ENCODE measurements at places on chromosomes 16 and 17.

GRCh38 chr16:85988723-85989313, 89.9 kb downstream of the IRF8 start:
- H3K27me3 ChIP-seq, result peaks cover 62% of the 10 kb centered on the region
- no peaks in the 10 kb centered on the region for H3K4me1 ChIP-seq
- H3K27ac ChIP-seq, result no peak overlapping the region
- DNase-seq, result no peak

DNA sequence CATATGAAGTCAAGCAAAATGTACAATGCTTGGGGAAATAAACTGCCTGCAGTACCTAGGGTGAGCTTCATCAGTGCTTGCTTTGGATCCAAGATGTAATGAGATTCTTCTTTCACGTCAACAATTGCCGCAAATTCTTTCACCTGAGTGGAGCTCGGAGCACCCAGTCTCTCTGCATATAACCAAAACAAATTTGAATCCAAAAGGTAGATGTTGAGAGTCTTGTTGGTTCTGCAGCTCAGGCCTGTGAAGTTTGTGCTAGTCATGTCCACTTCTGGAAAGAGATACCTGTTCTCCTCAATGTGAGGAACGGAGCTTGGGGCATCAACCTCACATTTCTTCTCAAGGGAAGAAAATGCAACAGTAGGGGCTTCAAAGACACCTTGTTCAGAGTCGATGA, 23.0 kb downstream of the SNN start:
- no peak overlapping the region for H3K27ac ChIP-seq
- H3K36me3 ChIP-seq, result peaks cover 32% of the 10 kb centered on the region
- H3K4me1 ChIP-seq, result peaks cover 23% of the 10 kb centered on the region
- no peaks in the 10 kb centered on the region for H3K27me3 ChIP-seq

- no peak overlapping the region for H3K27ac ChIP-seq
- DNase-seq, result no peak
- no peaks in the 10 kb centered on the region for H3K4me1 ChIP-seq
- peaks cover 4% of the 10 kb centered on the region for H3K27me3 ChIP-seq
These were observed 218.5 kb upstream of the RPL38 start for GRCh38 chr17:73984941-73985340.

DNA sequence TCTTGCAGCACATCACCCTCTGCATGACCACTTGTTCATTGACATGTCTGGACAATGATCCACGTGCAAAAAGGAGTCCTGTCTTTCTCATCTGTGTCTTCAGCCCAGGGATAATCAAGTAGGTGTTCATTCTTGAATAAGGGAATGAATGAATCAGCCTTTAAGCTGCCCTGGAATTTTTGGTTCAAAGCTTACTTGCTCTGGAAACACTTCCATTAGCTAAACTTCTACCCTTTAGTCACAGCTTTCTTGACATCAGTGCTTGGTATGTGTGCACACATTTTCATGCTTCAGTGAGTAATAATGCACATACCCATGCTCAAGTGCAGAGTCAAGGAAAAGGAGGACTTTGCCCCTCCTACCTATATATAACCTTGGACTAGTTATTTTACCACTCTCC, 103.0 kb upstream of the CDH13 start:
- H3K27me3 ChIP-seq, result peaks cover 6% of the 10 kb centered on the region
- no peaks in the 10 kb centered on the region for H3K4me1 ChIP-seq
- no peaks in the 10 kb centered on the region for H3K36me3 ChIP-seq
- H3K27ac ChIP-seq, result no peak overlapping the region
- no peak overlapping the region for H3K4me3 ChIP-seq
